ENCODE measurements at places on chromosomes 1 and 21.

DNA sequence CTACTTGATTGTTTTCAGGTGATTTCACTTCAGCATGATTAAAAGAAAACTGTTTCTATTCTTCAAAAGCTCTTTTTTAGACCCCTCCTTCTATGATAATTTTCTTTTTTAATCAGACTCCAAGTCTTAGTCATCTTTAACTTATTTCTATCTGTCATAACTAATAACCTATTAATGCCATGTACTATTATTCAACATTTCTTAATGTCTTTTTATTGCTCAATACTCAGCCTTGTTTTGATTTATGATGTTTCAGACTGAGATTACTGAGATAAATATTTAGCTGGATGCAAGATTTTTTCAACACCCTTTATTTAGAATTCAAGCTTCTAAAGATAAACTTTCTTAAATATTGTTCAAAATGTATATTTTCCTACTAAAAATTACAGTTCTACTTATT, 53.6 kb downstream of the ATP6V1G3 start:
- no peak for DNase-seq

DNA sequence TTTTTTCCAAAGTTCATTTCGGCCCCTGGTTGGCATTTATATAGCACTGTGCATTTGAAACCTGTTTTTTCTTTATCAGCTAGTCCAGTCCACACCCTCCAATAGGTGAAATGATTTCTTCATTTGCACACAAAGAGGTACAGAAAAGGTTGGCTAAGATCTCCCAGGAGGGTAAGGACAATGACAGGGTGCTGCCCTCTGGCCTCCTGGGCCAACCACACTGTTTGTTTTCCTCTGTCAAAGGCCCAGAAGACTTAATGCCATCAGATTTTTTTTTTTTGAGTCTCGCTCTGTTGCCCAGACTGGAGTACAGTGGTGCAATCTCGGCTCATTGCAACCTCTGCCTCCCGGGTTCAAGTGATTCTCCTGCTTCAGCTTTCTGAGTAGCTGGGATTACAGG, 70.1 kb upstream of the EFHD2 start:
- no peak for DNase-seq

GRCh38 chr1:19110257-19110927, 99.7 kb downstream of the UBR4 start:
- DNase-seq: no peak

- DNase-seq: no peak
Measured at GRCh38 chr1:93740601-93741031, 59.0 kb upstream of the BCAR3 start.
